ENCODE measurements at places on chromosomes 7 and 10.

DNA sequence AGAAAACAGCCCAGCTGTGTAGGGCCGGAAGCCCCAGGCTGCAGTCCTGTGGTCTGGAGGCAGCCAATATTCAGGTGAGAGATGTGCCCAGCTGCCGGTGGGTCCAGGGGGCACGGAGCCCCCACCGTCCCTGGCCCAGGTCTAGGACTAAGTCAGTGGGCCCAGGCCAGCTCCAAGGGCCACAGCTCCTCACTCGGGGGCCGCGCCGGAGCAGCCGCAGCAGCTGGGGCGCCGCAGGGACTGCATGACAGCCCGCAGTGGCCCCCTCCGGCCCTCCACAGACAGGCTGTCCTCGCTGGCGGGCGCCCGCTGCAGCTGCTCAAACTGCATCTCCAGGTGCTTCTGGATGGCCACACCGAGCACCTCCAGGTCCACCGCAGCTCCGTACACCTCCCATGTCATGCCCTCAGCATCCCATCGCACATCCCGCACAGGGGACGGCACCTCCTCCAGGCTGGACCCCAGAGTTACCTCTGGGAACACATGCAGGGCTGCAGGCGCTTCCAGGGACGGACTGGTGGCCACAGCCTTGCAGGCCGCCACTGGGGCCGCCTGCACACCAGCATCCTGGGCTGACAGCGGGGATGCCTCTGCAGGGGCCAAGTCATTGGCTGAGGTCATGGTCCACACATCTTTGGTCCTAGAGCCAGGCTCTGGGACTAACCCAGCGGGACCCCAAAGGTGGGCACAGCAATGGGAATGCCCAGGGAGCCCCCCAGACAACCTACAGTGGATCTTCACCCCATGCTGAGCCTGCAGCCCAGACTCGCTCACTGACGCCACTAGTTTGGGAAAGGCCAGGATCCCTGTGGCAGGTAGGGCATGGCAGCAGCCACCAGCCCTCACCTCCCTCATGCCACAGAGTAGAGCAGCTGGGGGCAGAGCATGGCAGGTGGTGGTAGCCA, 7.0 kb downstream of the GPRIN2 start:
- no peak for DNase-seq

- DNase-seq: no peak
Observed at GRCh38 chr10:73099141-73099540, 2.5 kb upstream of the P4HA1 start.

GRCh38 chr10:87578160-87578841, 73.6 kb downstream of the MINPP1 start:
- DNase-seq: no peak

DNA sequence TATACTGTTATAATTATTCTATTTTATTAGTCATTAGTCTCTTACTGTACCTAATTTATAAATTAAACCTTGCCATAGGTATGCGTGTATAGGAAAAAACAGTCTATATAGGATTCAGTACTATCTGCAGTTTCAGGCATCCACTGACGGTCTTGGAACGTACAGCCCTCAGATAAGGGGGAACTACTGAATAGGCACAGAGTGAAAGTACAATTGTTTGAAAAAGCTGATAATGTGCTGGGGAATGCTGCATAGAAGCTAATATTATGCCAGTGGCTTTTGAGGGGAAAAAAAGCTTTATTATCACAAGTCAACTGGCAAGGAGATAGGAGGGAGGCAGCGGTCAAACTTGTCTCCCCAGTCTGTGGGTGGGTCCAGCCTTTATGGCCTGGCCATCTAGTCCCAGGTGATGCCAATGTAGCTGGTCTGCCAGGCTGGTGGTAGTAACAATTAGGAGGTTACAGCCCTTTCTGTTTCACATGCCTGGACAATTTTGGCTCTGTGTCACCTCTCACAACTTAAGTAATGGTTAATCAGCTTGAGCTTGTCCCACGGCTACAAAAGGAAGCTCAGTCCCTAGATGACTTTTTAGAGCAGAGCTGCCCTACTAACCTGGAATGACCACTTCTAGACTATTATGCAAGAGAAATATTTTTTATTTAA, 8.3 kb upstream of the FMC1 start:
- DNase-seq: no peak

All from germinal center (tissue), 1 donor.